Ovary (tissue), 10 donors: ENCODE measurements at places on chromosomes 2 and 18.

- H3K36me3 ChIP-seq: no peaks in the 10 kb centered on the region
- H3K4me3 ChIP-seq: no peak overlapping the region
- H3K27ac ChIP-seq: no peak overlapping the region
- DNase-seq: no peak
Measured at GRCh38 chr2:64492272-64492671, 31.9 kb upstream of the AFTPH start.

DNA sequence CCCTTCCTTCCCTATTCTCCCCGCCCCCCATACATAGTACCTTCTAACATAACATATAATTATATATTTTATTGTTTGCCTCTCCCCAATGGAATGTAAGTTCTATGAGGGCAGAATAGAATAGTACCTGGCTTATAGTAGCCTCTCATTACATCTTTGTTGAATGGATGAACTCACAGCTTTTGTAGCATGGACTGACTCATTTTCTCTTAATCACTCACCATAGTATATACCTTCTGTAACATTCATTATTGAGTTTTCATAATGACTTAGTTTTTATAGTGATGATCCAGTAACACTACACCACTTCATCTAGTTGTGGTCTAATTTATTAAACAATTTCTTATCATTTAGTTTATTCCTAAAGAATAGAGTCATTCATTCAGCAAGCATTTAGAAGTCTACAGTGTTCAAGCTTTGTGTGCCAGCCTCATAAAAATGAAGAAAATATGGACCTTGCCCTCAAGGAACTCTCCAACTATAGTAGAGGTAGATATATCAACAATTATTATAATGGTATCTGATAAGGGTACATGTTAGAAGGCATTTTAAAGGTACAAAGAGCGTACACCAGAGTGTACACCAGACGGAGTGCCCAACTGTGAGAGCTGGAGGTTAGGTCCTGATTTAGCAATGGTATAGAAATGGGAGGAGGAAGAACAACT lies 31.1 kb downstream of the NCOA1 start:
- no peaks in the 10 kb centered on the region for H3K36me3 ChIP-seq
- no peak overlapping the region for H3K4me3 ChIP-seq
- H3K4me1 ChIP-seq: peaks cover 2% of the 10 kb centered on the region
- DNase-seq: no peak
- H3K27me3 ChIP-seq: no peaks in the 10 kb centered on the region

- no peaks in the 10 kb centered on the region for H3K27me3 ChIP-seq
- H3K4me1 ChIP-seq: no peaks in the 10 kb centered on the region
- H3K36me3 ChIP-seq: no peaks in the 10 kb centered on the region
- H3K27ac ChIP-seq: no peak overlapping the region
- no peak for DNase-seq
Measured at GRCh38 chr18:50694147-50694546, 125.7 kb downstream of the MRO start.

DNA sequence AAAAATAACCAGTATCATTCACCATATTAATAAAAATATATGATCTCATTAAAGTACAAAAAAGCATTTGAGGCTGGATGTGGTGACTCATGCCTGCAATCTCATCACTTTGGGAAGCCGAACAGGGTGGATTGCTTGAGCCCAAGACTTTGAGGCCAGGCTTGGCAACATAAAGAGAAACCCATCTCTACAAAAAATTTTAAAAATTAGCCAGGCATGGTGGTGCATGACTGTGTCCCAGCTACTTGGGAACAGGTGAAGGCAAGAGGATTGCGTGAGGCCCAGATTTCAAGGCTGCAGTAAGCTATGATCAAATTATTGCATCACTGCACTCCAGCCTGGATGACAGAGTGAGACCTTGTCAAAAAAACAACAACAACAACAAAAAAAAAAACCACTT lies 75.9 kb downstream of the RAD51AP2 start:
- H3K4me1 ChIP-seq: no peaks in the 10 kb centered on the region
- H3K27ac ChIP-seq: no peak overlapping the region
- H3K27me3 ChIP-seq: no peaks in the 10 kb centered on the region
- no peak overlapping the region for H3K4me3 ChIP-seq

GRCh38 chr2:45945302-45945717 lies 293.8 kb downstream of the PRKCE start:
- H3K4me1 ChIP-seq: peaks cover 1% of the 10 kb centered on the region
- H3K4me3 ChIP-seq: no peak overlapping the region
- H3K27ac ChIP-seq: no peak overlapping the region
- no peaks in the 10 kb centered on the region for H3K27me3 ChIP-seq
- no peaks in the 10 kb centered on the region for H3K36me3 ChIP-seq

DNA sequence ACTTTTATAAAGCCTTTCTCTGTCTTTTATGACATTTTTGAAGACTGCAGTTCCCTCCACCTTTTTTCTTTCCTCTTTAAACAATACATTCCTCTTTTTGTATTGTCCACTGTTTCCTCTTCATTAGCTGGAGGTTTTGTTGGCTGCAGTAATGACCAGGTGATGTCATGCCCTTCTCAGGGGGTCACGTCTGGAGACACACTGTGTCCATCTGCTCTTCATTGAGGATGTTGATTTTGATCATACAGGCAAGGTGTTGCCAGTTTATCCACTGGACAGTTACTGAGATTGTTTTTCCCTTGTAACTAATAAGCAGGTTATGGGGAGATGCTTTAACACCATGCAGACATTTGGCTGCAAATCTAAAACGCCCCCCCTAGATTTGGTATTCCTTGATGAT lies 19.8 kb downstream of the ZNF407 start:
- no peak overlapping the region for H3K27ac ChIP-seq
- no peaks in the 10 kb centered on the region for H3K27me3 ChIP-seq
- no peak overlapping the region for H3K4me3 ChIP-seq
- no peak for DNase-seq
- H3K36me3 ChIP-seq: no peaks in the 10 kb centered on the region

GRCh38 chr2:36380624-36381481 lies 25.3 kb downstream of the CRIM1 start:
- peaks cover 22% of the 10 kb centered on the region for H3K4me1 ChIP-seq
- H3K36me3 ChIP-seq: no peaks in the 10 kb centered on the region
- peak; percentile 21 for DNase-seq

GRCh38 chr2:219247678-219248642 lies 2.7 kb downstream of the STK16 start:
- DNase-seq: no peak
- H3K36me3 ChIP-seq: no peaks in the 10 kb centered on the region
- no peak overlapping the region for H3K27ac ChIP-seq
- H3K4me1 ChIP-seq: peaks cover 23% of the 10 kb centered on the region

DNA sequence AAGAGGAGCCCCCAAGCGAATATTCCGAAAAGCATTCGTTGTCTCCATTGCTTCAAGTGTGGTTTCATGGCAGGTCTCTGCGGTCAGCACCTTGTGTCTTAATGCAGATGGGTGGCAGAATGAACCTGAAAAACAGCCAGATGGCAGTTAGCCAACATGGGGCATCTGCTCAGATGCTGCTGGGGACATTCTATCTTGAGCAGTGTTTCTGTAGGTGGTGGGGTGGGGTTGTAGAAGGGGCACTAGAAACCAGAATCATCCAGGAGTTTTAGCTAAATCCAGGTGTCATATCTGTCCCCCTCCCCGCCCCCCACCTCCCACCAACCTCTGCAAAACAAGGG lies 42.1 kb downstream of the ST6GAL2 start:
- H3K4me1 ChIP-seq: peaks cover 15% of the 10 kb centered on the region
- no peak overlapping the region for H3K27ac ChIP-seq
- no peaks in the 10 kb centered on the region for H3K27me3 ChIP-seq
- H3K36me3 ChIP-seq: no peaks in the 10 kb centered on the region
- no peak for DNase-seq

DNA sequence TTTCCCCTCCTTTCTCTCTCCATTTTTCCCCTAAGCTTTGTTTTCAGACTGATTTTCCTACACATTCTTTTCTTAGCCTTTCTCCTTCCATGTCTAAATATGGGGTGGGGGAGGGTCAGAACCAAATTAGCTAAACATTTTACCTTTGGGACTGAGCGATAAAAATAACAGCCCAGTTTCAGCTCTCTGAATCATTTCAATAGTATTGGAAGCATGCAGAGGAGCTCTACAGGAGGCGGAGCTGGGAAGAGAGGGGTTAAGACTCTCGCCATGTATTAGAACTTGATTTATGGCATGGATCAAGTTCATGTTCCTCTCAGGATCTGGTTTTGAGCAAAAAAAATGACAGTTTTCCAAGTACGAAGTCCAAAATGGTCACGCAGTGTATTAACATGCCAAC lies 109.1 kb downstream of the CPO start:
- no peak overlapping the region for H3K27ac ChIP-seq
- H3K36me3 ChIP-seq: no peaks in the 10 kb centered on the region
- H3K27me3 ChIP-seq: no peaks in the 10 kb centered on the region

- H3K27ac ChIP-seq: no peak overlapping the region
- no peaks in the 10 kb centered on the region for H3K27me3 ChIP-seq
- no peaks in the 10 kb centered on the region for H3K4me1 ChIP-seq
- no peak for DNase-seq
Measured at GRCh38 chr2:61100801-61101200, 35.1 kb downstream of the SANBR start.

DNA sequence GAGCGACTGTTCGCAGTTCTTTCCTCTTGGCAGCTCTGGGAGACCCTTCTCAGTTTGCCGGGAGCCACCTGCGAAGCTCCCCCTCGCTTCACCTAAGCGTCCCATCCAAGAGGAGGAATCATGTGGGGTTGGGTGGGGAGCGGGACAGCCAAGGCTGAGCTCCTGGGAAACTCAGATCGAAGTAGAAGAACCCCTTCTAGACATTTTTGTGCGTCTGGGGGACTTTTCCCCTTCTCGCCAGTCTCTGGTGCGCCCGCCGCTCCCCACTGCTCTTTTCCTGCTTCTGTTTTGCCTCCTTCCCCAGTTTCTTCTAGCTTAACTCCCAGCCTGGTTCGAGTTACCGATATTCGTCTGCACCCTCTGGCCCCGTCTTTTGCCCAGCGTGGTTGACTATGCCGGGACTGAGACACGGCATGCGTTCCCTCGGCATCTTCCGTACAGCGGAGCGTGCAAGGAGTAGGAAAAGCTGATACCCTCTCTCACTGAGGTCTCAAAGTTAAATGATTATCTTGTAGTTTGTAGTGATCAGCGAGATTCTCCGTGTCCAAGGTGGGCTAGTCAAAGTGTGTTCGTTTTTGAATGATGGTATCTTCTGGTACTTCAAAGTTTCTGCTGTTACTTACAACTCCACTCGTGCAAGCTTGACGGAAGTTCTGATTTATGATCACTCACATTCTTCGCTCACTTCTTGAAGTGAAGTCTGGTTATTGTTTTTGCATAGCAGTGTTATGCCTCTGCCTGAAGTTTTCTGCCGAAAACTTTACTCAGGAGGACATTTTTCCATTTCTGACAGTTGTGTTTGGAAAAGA lies 664 bp downstream of the CAMKMT start:
- peaks cover 2% of the 10 kb centered on the region for H3K4me1 ChIP-seq
- H3K36me3 ChIP-seq: no peaks in the 10 kb centered on the region
- no peaks in the 10 kb centered on the region for H3K27me3 ChIP-seq
- peak overlapping the region; percentile 95 for H3K4me3 ChIP-seq
